ENCODE measurements at places on chromosomes 4 and X. TPM values are rescaled to one million over a fixed set of nuclear protein-coding genes. Genes with fewer than 3 reads are reported as not detected.

PITX2 gene
- total RNA-seq: not detected

- H3K4me1 ChIP-seq: no peaks in the 10 kb centered on the region
- no peak overlapping the region for H3K27ac ChIP-seq
- H3K36me3 ChIP-seq: no peaks in the 10 kb centered on the region
- no peak overlapping the region for H3K4me3 ChIP-seq
- peaks cover 17% of the 10 kb centered on the region for H3K27me3 ChIP-seq
- no peak for DNase-seq
Measured at GRCh38 chr4:7638489-7638888, 203.8 kb upstream of the PSAPL1 start.

- H3K27me3 ChIP-seq: no peaks in the 10 kb centered on the region
- H3K36me3 ChIP-seq: no peaks in the 10 kb centered on the region
- no peak overlapping the region for H3K4me3 ChIP-seq
- no peaks in the 10 kb centered on the region for H3K4me1 ChIP-seq
Measured at GRCh38 chr4:141432000-141432712, 204.2 kb upstream of the IL15 start.

DNA sequence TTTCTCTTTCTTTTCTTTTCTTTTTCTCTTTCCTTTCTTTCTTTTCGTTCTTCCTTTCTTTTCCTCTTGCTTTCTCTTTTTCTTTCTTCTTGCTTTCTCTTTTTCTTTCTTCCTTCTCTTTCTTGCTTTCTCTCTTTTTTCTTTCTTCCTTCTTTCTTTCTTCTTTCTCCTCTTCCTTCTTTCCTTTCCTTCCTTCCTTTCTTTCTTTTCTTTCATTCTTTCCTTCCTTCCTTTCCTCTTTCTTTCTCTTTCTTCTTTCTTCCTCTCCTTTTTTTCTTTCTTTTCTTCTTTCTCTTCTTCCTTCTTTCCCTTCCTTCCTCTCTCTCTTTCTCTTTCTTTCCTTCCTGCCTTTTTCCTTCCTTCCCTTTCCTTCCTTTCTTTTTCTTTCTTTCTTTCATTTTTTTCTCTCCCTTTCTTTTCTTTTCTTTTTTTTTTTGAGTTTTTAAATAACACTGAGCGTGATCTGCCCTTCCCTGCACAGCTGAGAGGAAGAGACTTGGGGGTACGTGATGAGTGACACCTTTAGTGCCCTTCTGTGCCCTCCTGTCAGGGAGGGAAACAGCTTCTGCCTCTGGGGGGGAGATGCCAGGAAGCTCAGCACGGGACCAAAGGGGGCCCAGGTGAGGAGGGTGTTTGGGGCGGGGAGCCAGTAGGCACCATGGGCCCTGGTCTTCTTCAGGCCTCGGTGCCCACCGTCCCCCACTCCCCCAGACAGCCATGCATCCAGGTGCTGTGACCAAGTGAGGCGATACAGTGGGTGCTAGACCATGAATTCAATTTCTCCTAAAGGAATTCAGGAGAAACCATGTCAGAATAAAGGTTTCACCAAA lies 36.6 kb upstream of the CDKN2AIP start:
- DNase-seq: no peak
- H3K27me3 ChIP-seq: no peaks in the 10 kb centered on the region
- H3K27ac ChIP-seq: peak overlapping the region; percentile 29
- H3K4me3 ChIP-seq: peak overlapping the region; percentile 55

FHDC1 gene
- total RNA-seq: 0.33 TPM

TCEAL6 gene
- total RNA-seq: not detected

DNA sequence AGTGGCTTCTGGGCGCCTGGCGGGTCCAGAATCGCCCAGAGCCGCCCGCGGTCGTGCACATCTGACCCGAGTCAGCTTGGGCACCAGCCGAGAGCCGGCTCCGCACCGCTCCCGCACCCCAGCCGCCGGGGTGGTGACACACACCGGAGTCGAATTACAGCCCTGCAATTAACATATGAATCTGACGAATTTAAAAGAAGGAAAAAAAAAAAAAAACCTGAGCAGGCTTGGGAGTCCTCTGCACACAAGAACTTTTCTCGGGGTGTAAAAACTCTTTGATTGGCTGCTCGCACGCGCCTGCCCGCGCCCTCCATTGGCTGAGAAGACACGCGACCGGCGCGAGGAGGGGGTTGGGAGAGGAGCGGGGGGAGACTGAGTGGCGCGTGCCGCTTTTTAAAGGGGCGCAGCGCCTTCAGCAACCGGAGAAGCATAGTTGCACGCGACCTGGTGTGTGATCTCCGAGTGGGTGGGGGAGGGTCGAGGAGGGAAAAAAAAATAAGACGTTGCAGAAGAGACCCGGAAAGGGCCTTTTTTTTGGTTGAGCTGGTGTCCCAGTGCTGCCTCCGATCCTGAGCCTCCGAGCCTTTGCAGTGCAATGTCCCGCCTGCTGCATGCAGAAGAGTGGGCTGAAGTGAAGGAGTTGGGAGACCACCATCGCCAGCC lies at the start of gene ATOH1:
Gene ATOH1 (plus strand): TSS at position 422 of the 663 bp plus-strand sequence. CDS start 174 bp downstream, at position 596.
- H3K4me1 ChIP-seq: peaks cover 31% of the 10 kb centered on the region
- H3K27ac ChIP-seq: no peak within 1 kb of the TSS
- H3K27me3 ChIP-seq: peaks cover 82% of the 10 kb centered on the region
- no peaks in the 10 kb centered on the region for H3K36me3 ChIP-seq
- peak within 1 kb of the TSS; percentile 35 for H3K4me3 ChIP-seq

DNA sequence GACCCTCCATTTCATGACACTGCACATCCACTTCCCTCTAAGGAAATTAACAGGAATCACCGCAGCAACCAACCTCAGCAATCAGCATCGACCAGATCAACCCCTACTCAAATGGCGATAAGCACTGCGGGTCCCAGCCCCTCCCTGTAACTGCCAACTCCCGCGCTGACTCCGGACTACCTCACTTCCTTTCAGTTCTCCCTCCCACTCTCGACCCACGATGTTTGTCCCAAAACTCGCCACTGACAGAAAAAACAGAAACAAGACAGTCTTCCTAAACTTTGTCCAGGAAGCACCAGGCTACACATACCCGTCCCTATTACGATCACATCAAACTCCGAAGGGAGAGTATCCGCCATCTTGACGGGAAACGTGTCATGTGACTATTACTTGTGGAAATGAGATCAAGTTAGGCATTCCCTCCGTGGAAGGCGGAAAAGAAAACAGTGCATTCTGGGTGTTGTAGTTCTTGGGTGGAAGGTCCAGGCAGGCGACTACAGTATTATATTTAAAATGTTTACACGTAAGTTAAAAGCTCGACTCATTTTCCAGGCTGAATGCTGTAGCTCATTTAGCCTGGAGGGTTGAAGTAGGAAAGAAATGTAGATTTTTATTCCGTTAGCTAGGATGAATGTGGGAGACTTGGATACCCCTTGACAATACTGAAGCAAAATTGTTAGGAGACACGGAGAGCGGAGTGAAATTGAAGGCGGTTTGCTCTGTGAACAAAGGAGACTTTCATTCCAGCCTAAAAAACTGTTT lies at the start of gene CHM:
Gene CHM (minus strand): TSS at position 385 of the 762 bp plus-strand sequence. CDS start 26 bp downstream, at position 359.
- peak within 1 kb of the TSS; percentile 68 for H3K4me3 ChIP-seq
- no peaks in the 10 kb centered on the region for H3K27me3 ChIP-seq
- H3K4me1 ChIP-seq: no peaks in the 10 kb centered on the region
- no peaks in the 10 kb centered on the region for H3K36me3 ChIP-seq

STPG2 gene
- total RNA-seq: 0.30 TPM

- no peaks in the 10 kb centered on the region for H3K36me3 ChIP-seq
- H3K27me3 ChIP-seq: no peaks in the 10 kb centered on the region
- H3K4me3 ChIP-seq: no peak overlapping the region
- no peak for DNase-seq
- no peaks in the 10 kb centered on the region for H3K4me1 ChIP-seq
Measured at GRCh38 chrX:6909396-6909795, 238.1 kb upstream of the STS start.

- H3K27ac ChIP-seq: no peak overlapping the region
- no peak for DNase-seq
- H3K36me3 ChIP-seq: no peaks in the 10 kb centered on the region
- no peaks in the 10 kb centered on the region for H3K27me3 ChIP-seq
- no peak overlapping the region for H3K4me3 ChIP-seq
Measured at GRCh38 chrX:143581240-143581639, 54.7 kb downstream of the SLITRK4 start.

DNA sequence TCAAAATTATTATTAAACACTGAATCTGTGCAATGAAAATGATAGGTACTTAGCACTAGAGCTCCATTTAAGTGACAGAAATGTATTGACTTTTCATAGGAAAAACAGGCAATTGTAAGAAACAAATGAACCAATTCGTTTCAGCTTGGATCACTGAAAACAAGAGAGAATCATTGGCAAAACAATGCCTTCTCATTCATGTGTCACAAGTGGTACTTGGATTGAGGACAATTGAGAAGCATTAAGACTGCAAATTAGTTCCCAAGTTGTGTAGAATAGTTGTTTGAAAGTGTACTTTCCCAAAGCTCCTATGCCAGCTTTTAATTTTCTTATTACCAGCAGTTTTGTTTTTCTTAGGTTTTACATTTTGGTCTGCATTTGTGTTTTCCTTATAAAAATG lies 20.6 kb downstream of the CNKSR2 start:
- H3K36me3 ChIP-seq: no peaks in the 10 kb centered on the region
- no peaks in the 10 kb centered on the region for H3K27me3 ChIP-seq
- no peaks in the 10 kb centered on the region for H3K4me1 ChIP-seq
- H3K4me3 ChIP-seq: no peak overlapping the region

- H3K27ac ChIP-seq: peak overlapping the region; percentile 61
- no peak for DNase-seq
- H3K36me3 ChIP-seq: no peaks in the 10 kb centered on the region
- H3K4me3 ChIP-seq: no peak overlapping the region
- no peaks in the 10 kb centered on the region for H3K27me3 ChIP-seq
Measured at GRCh38 chrX:150506486-150506885, 61.9 kb upstream of the MTM1 start.

- no peaks in the 10 kb centered on the region for H3K4me1 ChIP-seq
- H3K4me3 ChIP-seq: no peak overlapping the region
- no peaks in the 10 kb centered on the region for H3K27me3 ChIP-seq
- H3K27ac ChIP-seq: no peak overlapping the region
- H3K36me3 ChIP-seq: no peaks in the 10 kb centered on the region
Measured at GRCh38 chr4:124632439-124632838, 80.1 kb downstream of the ANKRD50 start.

GRCh38 chr4:69095301-69095731 lies 958 bp upstream of the UGT2B7 start:
- H3K36me3 ChIP-seq: no peaks in the 10 kb centered on the region
- H3K4me3 ChIP-seq: no peak overlapping the region
- no peak for DNase-seq
- H3K4me1 ChIP-seq: no peaks in the 10 kb centered on the region

- H3K4me3 ChIP-seq: no peak overlapping the region
- H3K36me3 ChIP-seq: no peaks in the 10 kb centered on the region
- no peak overlapping the region for H3K27ac ChIP-seq
- no peaks in the 10 kb centered on the region for H3K27me3 ChIP-seq
Measured at GRCh38 chr4:128335541-128335940, 47.9 kb upstream of the PGRMC2 start.

PRSS12 gene
- total RNA-seq: not detected

DNA sequence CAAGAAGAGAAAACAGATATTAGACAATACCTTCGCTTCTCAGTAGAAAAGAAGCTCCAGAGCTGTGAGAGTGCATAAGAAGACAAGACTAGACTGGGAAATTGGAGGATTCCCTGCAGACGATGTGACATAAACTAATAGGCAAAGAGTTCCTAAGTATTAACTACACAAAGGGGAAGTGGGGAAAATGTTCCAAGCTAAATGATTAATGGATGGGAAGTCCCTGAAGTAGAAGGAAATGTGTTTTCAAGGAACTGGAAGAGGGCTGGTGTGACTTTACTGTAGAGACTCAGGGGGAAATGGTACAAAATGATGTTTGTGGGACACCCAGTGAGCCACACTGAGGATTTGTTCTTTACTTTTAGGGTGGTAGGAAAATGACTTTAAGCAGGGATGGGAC lies 69.7 kb upstream of the DCLK2 start:
- H3K27ac ChIP-seq: no peak overlapping the region
- DNase-seq: no peak

DNA sequence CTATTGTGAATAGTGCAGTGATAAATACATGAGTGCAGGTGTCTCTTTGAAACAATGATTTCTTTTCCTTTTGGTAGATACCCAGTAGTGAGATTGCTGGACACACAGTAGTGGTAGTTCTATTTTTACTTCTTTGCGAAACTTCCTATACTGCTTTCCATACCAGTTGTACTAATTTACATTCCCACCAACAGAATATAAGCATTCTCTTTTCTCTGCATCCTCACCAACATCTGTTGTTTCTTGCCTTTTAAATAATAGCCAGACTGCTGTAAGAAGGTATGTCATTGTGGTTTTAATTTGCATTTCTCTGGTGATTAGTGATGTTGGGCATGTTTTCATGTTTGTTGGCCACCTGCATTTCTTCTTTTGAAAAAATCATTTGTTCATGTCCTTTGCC lies 105.9 kb downstream of the COL4A6 start:
- no peaks in the 10 kb centered on the region for H3K4me1 ChIP-seq
- no peaks in the 10 kb centered on the region for H3K27me3 ChIP-seq
- DNase-seq: no peak

GRCh38 chr4:158411269-158411668 lies 110.4 kb upstream of the RXFP1 start:
- no peaks in the 10 kb centered on the region for H3K4me1 ChIP-seq
- H3K27me3 ChIP-seq: no peaks in the 10 kb centered on the region
- no peak for DNase-seq
- H3K36me3 ChIP-seq: no peaks in the 10 kb centered on the region
- no peak overlapping the region for H3K4me3 ChIP-seq
- no peak overlapping the region for H3K27ac ChIP-seq

GRCh38 chr4:8121292-8122015 lies 37.2 kb downstream of the ABLIM2 start:
- no peaks in the 10 kb centered on the region for H3K36me3 ChIP-seq
- H3K4me1 ChIP-seq: peaks cover 26% of the 10 kb centered on the region
- peak; percentile 9 for DNase-seq
- H3K4me3 ChIP-seq: no peak overlapping the region
- no peaks in the 10 kb centered on the region for H3K27me3 ChIP-seq

SYNPO2 gene
- total RNA-seq: 278 TPM

DNA sequence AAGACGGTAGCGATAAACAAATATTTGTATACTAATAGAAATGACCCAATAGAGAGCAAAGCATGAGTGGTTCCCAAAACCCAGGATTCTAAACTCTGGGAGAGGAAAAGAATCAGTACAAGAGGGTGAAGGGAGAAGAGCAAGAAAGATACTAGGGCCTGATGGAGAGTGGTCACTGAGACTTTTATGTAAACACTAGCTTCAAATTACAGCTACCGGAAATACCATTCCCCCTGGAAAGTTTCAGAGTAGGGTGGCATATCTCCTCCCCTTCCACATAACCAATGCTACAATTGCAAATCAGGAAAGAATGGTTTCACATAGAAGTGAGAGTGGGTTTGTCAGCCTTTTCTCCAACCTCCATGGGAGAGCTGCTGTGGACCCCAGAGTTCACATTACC lies 77.1 kb downstream of the EIF4E start:
- no peak for DNase-seq
- no peaks in the 10 kb centered on the region for H3K4me1 ChIP-seq
- no peaks in the 10 kb centered on the region for H3K36me3 ChIP-seq
- no peak overlapping the region for H3K27ac ChIP-seq
- no peaks in the 10 kb centered on the region for H3K27me3 ChIP-seq

- no peaks in the 10 kb centered on the region for H3K27me3 ChIP-seq
- no peak for DNase-seq
- H3K4me3 ChIP-seq: no peak overlapping the region
- no peak overlapping the region for H3K27ac ChIP-seq
- H3K36me3 ChIP-seq: no peaks in the 10 kb centered on the region
- peaks cover 8% of the 10 kb centered on the region for H3K4me1 ChIP-seq
Measured at GRCh38 chr4:142595222-142595871, 250.8 kb downstream of the INPP4B start.

GRCh38 chr4:33302321-33302720 lies 2582.2 kb downstream of the PCDH7 start:
- no peaks in the 10 kb centered on the region for H3K36me3 ChIP-seq
- no peaks in the 10 kb centered on the region for H3K4me1 ChIP-seq
- no peak overlapping the region for H3K4me3 ChIP-seq
- no peak overlapping the region for H3K27ac ChIP-seq
- H3K27me3 ChIP-seq: no peaks in the 10 kb centered on the region
- no peak for DNase-seq

Measured in heart right ventricle (tissue), 16 donors.